ENCODE measurements at places on chromosomes 11 and 22.

GRCh38 chr22:25172153-25172552, 27.5 kb upstream of the CRYBB3 start:
- peak; percentile 19 for DNase-seq

DNA sequence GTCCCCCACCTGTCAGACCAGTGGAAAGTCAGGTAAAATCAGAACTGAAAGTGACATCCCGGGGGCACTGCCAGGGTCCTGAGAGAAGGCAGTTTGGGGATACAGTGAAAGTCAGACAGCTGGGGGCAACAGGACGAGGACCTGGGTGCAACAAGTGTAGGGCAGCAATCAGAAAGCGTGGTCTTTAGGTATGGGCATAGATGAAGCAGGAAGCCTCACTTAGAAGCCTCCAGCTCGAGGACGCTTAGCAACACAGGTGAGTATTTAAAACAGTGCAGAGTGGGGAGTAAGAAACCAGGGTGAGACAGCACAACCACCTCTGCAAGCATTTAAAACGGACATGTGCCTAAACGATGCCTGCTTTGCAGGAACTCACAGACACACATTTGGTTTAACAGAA, 64.6 kb upstream of the POU2AF1 start:
- no peak for DNase-seq

GRCh38 chr11:125360066-125360465, 136.0 kb downstream of the FEZ1 start:
- no peak for DNase-seq

DNA sequence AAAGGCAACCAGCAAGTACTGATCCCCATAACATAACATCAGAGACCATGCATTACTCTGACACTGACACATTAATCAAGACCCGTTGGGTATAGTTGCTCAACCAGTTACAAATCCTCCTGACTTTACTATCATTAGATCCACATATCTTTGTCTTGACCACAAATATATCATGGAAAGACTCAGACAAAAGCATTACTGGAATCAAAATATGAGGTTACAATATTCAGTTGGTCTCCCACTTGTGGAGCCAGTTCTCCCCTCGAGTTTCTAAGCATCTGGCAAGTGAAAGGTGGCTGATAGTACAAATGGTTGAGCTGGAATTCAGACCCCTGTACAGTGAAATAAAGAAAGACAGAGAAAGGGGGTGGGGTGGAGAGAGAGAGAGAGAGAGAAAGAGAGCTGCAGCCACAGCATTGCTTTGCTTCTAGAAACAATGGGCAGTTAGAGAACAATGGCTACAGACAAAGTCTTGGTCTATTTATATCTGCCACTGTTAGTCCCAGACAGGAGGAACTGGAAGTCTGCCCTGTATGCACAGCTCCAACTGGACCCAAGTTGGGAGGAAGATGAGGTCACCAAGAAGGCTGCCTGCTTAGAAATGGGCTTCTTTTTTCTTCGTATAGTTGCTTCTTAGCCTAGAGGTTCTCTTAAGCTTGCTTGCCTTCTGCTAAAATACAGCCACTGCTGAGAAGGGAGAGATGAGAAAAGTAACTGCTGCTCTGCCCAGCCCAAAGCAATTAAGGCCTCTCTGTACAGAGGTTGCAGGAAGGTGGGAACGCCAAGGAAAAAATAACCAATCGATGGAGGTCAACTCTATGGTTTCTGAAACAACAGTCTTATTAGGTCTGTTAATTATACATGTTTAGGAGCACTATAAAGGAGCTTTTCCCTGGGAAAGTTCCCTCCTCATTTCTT, 85.5 kb downstream of the ETS1 start:
- DNase-seq = no peak

GRCh38 chr11:16352707-16353106, 3.6 kb downstream of the SOX6 start:
- DNase-seq = peak; percentile 28
